Ascending aorta (tissue), 2 donors: ENCODE measurements at places on chromosomes 4 and X.

GRCh38 chr4:110195561-110196205 lies 2.7 kb downstream of the ELOVL6 start:
- no peak for DNase-seq

- no peak for DNase-seq
Observed at GRCh38 chrX:121987163-121987562, 939.8 kb downstream of the GLUD2 start.

- DNase-seq, result no peak
Observed at GRCh38 chr4:124964251-124964650, 251.7 kb upstream of the ANKRD50 start.

DNA sequence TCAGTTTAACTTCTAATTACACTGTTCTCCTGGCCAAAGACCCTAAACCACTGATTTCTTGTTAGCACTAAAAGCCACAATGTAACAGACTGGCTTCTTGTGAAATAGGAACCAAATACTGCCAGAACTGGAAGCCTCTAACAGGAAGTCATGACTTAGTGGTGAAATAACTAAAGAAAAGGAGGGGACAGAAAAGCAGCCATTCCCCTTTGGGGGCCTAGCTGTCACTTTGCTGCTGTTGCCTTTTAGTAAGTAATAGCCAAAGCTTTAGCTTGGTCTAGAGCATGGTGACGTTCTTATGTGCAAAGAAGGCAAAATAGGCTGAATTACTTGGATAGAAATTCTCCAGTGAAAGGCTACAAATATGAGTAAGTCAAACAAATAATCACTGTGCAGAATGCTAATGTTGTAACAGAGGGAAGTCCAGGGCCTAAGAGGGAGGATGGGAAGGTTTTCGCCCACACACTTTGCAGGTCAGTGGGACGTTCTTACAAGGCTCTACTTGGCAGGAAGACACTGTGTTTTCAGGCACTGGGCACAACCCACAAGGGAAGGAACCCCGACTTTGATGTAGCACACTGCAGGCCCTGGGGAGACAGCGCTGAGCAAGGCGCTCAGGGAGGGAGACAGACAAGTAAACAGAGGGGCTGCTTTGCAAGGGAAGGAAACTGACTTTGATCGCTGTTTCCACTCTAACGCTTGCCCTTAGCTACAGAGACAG lies 16.7 kb downstream of the GAB3 start:
- DNase-seq, result no peak

DNA sequence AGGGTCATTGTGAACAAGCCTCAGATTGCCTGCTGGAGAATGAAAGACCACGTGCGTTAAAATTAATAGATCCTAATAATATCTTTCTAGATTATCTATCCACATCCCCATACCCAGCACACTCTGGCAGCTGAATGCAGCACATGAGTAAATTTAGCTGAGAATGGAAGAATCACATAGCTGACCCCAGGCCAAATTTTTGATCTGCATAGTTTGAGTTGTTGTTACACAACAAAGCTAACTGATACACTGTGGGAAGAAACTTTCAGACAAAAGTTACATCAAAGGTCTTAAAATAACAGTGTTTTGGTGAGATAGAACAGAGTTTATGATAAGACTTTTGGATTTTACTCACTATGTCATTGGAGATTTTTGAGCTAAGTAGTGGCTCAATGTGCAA lies 72.4 kb upstream of the ANXA10 start:
- no peak for DNase-seq

GRCh38 chr4:152885185-152885584 lies 50.9 kb upstream of the FHDC1 start:
- DNase-seq, result no peak

DNA sequence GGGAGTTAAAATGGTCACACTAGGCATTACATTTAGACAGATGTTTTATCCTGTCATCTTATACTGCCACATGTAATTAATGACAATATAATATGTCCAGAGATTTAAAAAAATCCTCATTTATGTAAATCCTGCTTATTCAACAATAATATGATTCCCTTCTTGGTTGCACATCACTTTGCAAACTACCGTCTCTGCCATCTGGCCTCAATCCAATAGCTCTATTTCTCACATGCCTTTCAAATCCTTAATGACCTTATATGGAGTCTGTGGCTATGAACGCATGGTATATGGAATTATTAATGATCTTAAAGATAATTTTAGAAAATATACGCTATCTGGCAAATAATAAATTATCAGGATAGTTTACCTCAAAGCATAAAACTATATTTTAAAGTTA lies 144.5 kb downstream of the NPNT start:
- no peak for DNase-seq

DNA sequence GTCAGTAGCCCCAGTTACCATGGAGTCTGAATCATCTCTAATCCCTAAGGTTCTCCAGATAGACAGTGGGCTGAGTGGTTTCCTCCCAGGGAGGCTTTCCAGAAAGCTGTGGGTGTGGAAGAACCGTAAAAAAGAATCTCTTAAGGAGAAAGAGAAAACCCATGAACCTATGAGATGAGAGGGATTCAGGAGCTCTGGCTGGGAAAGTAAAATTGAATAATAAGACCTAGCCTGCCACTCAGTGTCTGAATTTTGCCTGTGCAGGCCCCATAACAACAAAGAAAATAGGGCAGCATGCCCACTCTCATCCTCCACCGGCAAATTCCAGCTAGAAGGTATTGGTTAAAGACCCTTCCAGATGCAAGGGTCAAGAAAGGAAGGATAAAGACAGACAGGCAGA lies 16.9 kb downstream of the AWAT2 start:
- no peak for DNase-seq

- DNase-seq, result no peak
Observed at GRCh38 chrX:110173192-110174175, 144.4 kb downstream of the AMMECR1 start.

GRCh38 chr4:3426465-3427133 lies 15.2 kb upstream of the HGFAC start:
- no peak for DNase-seq

DNA sequence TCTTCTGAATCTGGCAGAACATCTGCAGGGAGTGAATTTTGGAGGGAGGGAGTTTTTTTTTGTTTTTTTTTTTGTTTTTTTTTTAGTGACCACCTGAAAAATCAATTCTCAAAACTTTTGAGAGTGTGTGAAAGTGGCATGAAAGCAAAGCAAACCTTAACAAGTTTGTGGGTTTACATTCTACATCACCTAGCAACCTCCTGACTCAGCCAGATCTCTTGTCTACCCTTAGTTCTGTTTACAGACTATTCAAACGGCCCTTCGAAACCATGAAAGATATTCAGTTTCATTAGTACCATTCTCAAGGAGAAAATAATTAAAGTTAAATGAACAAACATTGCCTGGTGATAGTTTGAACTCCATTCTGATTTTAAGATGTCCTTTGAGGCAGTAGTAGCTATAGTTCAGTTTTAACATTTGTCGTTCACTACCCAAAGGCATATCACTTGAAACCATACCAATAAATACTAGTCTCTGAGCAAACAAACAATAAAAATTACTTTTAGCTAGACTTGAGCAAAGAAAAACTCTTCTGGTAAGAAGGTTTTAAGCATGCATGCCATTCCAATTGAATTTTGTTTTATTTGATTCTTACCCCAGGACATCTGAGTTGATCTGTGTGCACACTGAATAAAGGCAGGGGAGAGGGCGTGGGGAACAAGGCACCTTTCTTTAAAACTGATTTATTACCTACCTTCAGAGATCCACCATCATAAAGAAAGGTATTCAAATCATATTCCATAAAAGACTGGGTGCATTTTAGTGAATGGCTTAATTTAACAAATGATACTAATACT lies 137.7 kb downstream of the ARX start:
- no peak for DNase-seq

DNA sequence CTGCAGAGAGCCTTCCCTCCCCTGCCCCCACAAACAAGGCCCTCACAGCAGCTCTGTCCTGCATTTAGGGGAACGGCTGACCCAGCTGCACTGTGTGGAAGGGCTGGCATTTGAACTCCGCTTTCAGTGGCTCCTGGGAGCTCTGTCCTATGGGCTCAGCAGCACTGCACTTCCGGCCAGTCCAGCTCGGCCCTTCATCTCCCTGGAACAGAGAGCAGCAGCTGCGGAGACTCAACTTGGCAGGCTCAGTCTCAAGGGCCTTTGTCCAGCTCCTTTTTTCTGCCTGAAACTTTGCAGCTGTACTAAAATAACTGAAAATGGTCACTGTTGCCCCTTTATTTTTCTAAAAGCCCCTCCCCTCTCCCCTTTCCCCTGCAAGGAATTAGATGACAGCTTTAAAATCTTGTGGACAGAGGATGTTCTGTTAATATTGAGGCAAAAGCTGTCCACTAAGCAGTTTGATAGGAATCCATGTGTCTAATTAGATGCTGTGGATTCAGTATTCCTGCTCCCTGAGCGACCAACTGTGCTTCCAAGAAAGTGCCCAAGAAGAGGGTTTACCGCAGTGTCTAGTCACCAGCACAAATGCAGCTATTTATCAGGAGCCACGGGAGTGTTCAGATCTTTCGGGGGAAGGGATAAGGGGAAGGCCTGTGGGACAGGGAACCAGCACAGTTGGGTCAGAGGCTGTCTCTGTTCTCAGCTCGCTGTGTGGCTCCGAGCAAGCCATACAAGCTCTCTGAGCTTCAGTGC lies 133.1 kb downstream of the AFAP1 start:
- DNase-seq, result no peak

GRCh38 chrX:152907084-152907651 lies 9.3 kb downstream of the ZNF185 start:
- no peak for DNase-seq

GRCh38 chrX:16797841-16798240 lies 11.6 kb downstream of the TXLNG start:
- no peak for DNase-seq

- no peak for DNase-seq
Observed at GRCh38 chr4:124030147-124030546, 633.6 kb downstream of the SPRY1 start.

- DNase-seq, result no peak
Observed at GRCh38 chrX:74890676-74891430, 34.4 kb downstream of the NEXMIF start.

DNA sequence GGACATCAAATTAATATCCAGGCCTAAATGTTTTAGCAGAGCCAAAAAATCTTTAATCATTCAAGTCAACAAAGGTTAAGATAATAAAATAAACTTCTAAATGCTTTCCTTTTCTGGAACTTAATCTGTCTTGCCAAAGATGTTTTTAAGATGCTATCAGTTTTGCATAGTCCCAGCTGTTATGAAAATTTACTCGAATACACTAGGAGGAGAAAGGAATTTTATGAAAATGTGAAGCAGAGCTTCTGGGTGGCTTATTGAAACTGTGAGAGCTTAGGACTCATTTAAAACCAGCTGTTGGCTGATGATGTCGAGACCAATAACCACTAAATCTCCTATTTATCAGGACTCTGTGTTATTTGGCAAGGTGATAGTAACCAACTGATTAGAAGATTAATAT lies 202.2 kb upstream of the ETNPPL start:
- no peak for DNase-seq

GRCh38 chr4:153468587-153468986 lies 2.4 kb downstream of the TMEM131L start:
- no peak for DNase-seq

- DNase-seq, result no peak
Observed at GRCh38 chrX:44570522-44570921, 27.9 kb upstream of the FUNDC1 start.

DNA sequence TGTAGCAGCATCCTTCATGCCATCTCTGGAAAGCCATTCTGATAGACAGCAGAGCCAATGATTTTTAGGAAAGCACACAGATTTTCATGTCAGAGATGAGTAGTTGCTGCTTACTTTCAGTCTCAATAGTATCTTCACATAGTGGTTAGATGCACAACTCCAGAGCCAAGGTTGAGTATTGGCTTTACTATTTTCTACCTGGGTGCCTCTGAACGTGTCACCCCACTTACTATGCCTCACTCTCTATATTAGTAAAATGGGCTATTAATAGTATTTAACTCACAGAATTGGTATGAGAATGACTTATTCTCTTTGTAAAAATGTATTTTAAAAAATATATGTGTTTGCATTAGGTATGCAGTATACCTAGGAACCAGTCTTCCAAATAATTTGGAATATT lies 108.8 kb upstream of the STIM2 start:
- DNase-seq, result no peak

- DNase-seq, result no peak
Observed at GRCh38 chr4:53841711-53842110, 222.7 kb downstream of the CHIC2 start.

GRCh38 chr4:165248102-165248501 lies 40.7 kb downstream of the KLHL2 start:
- DNase-seq, result no peak

DNA sequence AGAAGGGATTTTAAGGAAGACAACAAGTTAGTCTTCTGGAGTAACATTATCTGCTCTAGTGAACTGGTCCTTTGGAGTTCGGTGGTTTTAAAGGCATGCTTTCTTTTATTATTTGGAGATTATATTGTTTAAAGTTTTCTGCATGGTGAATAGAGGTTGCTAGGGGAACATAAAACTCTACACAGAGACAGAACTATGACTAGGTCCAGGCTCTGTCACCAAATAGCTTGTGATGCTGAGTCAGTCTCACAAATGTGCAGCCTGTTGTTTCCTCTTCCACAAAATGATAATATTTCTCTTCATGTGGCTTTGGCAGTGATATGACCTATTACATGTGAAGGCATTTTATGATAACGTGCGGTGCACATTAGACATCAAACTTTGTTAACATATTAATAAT lies 132.6 kb downstream of the PACRGL start:
- no peak for DNase-seq

DNA sequence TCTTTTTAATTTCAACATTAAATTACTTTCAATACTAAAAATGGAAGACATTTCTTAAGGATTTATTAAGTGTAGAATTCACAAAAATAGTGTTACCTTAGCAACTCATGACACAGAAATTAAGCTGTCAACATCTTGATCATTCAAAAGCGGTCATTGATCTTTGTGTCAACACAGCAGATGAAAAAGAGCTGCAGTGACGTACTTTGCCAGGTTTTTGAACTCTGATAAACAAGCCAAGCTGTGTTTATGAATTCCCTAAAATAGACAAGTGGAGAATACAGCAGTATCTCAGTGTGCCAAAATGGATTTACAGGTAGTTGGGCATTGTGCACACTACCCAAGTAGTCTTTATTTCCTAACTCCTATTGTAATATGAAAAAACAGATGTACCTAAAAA lies 1141.8 kb upstream of the PCDH7 start:
- DNase-seq, result no peak

GRCh38 chrX:150690126-150690525 lies 3.1 kb upstream of the MTMR1 start:
- no peak for DNase-seq

GRCh38 chr4:77120886-77121508 lies 36.0 kb upstream of the CCNG2 start:
- no peak for DNase-seq

DNA sequence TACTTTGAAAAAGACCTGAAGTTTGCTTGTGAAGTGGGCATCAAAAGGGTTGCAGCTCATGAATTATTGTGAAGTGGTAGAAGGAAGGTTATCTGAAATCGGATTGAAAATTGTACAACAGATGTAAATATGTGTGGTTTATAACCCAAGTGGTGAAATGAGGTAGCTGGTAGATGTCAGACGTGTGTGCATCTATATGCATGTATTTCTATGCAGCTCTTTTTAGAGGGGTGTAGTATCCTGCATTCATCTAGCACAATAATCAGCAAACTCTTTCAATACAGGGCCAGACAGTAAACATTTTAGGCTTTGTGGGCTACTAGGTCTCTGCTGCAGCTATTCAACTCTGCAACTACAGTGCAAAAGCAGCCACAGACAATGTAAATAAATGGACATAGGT lies 9.4 kb downstream of the ATRX start:
- DNase-seq, result no peak
